CD4-positive, alpha-beta T cell (primary cell): ENCODE measurements at places on chromosomes 2 and 18.

DNA sequence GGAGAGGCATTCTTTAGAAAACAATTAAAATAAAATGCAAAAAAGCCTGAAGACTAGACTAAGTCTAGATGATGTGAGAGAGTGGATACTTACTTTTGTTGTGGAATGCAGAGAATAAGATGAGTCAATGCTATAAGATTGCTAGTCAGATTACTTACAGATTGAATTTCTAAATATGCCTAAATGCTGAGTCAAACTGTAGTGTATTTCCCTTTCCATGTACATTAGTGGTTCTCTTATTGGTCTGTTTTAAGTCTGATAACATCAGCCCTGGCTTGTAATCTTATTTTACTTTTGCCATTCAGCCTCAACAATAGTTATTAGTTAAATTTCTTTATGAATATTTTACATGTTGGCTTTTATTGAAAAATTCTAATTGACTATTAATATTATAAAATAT is 702.7 kb downstream of the SOCS6 start:
- DNase-seq, result no peak

DNA sequence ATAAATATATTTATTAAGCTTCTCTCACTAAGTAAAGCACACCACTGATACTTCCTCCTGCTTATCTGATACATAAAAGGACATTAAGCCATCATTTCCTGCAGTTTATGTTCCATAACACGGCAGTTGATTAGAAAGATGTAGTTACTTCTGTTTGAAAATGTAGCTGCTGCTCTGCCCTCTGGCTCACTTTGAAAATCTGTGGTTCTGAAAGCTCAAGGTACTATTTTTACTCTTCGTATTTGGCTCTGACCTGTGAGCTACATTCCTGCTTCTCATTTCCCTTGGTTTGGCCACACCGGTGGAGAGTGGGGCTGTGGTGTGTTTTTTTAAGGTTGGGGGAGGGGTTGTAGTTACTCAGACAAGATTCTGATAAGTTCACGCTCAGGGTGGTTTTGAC is 12.8 kb upstream of the TTN start:
- no peak for DNase-seq

- DNase-seq, result no peak
Measured at GRCh38 chr2:150485114-150485870, 2.2 kb downstream of the RND3 start.

DNA sequence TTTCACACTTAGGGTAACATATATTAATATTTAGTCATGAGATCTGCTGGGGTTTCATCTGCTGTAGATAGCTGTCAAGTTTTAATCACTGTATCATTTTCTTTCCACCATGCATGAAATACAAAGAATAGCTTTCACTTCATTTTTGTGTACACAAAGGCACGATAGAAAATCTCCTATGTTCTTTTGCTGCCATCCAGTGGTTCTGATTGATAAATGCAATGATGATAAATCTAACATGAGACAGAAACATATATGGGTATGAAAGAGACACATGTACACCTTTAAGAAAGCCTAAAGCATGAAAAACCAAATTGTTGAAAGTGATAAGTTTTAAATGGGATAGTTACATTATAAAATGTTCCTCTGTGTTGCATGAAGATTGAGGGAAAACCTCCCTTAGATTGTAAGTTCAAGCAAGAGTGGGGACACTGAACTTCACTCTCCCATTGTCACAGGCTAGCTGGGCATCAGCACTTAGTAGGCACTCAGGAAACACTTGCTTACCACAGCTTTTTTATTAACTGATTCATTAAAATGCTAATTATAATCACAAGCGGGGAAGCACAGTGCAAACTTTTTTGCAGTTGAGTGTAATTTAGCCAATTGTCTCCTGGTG is 31.2 kb downstream of the C1D start:
- no peak for DNase-seq

DNA sequence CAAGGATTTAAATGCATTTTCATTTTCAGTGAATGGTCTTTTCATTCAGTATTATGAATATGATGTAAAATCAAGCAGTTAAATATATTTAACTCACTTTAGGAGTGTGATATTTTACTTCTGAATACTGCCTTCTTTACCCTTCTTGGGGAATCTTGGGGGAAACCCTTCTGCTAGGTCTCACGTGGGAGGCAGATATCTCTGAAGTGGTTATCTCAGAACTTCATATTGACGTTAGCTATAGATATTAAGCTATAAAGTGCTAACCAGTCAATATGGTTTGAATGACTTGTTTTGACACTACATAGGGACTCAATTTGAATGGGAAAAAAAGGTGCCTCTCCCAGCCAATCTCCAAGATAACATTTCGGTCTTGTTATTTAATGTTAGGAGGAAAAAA is 9.8 kb downstream of the REL start:
- DNase-seq, result no peak

DNA sequence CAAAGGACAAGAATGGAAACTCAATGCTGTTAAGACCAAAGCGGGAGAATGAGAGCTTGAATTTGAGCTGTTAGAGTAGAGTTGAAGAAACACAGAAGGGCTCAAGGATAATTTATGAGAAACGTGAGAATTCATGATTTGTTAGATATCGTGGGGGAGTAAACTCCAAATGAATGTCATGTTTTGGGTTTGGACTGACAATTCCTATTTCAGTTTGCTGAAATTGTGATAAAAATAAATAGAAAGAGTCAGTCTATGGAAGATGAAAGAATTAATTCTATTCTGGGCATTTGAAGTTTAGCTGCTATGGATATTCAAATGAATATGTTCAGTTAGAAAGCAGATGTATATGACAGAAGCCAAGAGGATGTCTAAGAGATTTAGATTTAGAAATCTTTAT is 723.4 kb upstream of the PIK3C3 start:
- no peak for DNase-seq

- peak; percentile 70 for DNase-seq
Measured at GRCh38 chr2:24421668-24422067, 61.3 kb upstream of the ITSN2 start.
